ENCODE measurements at places on chromosomes 16 and 17. TPM values are rescaled to one million over a fixed set of nuclear protein-coding genes. Genes with fewer than 3 reads are reported as not detected.

Gene KRTAP2-1
- total RNA-seq: not detected

Gene CTRB1
- total RNA-seq: 37,242 TPM

- no peak for DNase-seq
Observed at GRCh38 chr16:20729141-20729540, 12.5 kb downstream of the THUMPD1 start.

GRCh38 chr17:50505591-50506130 lies 2.6 kb upstream of the MYCBPAP start:
- no peak for DNase-seq

DNA sequence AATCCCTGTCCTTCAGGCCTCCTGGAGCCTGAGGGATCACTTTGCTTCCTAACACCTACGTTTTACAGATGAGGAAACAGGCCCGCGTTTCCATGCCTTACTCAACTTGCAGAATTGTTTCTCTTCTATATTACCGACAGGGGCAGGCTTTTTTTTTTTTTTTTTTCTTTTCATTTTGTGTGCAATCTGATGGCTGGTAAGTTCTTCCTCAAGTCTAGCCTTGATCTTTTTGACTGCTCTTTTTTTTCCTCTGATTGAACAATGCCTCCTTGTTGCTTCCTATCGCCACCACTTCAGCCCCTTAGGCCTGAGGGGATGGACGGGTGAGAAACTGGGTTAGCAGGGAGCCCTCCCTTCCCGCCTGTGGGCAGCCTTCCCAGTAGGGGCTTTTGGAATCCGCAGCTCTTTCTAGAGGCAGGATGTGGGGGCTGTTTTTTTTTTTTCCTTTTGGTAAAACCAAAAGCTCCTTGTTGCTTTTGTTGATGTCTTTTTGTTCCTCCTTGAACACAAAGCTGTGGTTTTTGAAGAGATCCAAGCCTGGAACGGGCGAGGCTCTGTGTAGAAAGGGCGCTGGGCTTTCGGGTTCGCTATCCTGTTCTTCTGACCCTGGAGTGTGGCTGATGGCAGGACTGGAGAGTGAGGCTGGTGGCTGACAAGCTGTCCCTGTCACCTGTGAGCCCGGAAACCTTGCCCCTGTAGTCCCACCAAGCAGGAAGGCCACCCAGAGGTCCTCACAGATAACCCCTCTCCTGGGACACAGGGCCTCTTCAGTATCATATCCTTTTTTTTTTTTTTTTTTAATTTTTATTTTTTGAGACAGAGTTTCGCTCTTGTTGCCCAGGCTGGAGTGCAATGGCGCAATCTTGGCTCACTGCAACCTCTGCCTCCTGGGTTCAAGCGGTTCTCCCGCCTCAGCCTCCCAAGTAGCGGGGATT lies 14.0 kb downstream of the LASP1 start:
- no peak for DNase-seq

DNA sequence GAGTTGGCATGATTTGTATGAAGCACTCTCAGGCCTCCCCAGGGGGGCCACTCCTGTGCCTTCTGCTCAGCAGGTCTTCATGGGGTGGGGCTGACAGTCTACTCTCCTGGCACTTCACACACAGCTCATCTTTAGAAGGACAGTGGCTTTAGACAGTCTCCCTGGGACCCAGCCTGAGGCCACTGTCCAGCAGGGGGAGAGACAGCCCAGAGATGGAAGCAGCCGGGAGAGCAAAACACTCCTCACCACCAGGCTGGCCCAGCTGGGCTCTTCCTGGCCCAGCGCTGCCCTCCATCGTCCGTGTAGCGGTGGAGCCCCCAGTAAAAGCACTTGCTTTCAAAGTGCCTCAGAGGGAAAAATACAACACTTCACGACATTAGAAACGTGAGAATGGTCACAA lies 62.0 kb upstream of the CRHR1 start:
- no peak for DNase-seq
